Stimulated activated CD8-positive, alpha-beta memory T cell treated with anti-CD3 and anti-CD28 coated beads, Interleukin-15, amount 100 ng/mL, for 24 hours (primary cell): ENCODE measurements at places on chromosomes 4 and X.

- no peak for DNase-seq
Measured at GRCh38 chr4:113564493-113564892, 197.0 kb downstream of the CAMK2D start.

DNA sequence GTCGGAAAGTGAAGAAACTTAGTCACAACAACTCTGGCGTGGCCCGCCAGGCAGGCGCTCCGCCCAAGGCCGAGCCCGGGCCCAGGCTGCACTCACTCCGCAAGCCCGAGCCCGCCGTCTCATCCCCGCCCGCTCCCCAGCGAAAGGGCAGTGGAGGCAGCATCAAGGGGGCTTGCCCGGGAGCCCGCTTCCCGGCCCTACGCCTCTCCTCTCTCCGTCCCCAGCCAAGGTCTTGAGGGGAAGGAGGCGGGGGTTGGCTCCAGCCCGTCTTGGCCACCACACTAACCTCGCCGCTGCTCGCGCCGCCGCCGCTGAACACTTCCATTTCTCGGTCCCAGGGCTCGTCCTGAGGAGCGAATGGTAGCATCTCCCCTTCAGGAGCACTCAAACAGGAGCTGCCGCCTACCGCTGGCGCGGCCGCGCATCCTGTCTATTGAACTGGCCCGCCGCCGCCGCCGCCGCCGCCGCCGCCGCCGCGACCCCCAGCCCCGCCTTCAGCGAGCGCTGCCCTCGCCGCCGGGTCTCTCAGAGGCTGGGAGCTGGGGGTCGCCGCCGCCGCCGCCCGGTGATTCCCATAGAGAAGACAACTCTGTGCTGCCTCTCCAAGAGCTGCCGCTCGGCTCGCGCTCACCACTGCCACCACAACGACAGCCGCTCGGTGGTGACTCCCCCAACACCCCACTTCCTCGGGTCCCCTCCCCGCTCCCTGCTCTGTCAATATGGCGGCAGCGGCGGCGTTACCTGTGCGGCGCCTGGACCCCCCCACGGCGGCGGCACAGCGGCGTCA lies at the start of gene RPS6KA6:
RPS6KA6 (minus strand) TSS at position 667 of the 787 bp plus-strand sequence; CDS start at position 367, 300 bp downstream.
- DNase-seq: no peak

- DNase-seq: no peak
Measured at GRCh38 chrX:28223469-28223868, 242.2 kb upstream of the DCAF8L1 start.

DNA sequence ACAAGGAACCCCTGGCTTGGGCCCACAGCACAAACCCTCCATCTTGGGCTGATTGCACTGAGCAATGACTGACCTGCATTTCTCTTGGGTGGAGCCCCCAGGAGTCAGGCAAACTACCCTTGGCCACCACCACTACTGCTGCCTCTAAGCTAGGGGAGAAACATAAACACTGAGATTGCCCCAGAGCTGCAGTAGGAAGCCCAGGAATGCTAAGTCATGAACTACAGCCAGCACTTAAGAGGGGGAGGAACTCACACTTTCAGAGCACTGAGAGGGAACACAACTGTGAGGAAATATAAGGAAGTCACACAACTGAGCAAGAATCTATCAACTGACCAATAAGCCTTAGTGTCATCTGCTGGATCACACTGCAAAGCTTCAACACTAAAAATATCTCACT lies 111.6 kb upstream of the PPP3CA start:
- no peak for DNase-seq

- no peak for DNase-seq
Measured at GRCh38 chr4:108359986-108360681, 191.4 kb upstream of the LEF1 start.

DNA sequence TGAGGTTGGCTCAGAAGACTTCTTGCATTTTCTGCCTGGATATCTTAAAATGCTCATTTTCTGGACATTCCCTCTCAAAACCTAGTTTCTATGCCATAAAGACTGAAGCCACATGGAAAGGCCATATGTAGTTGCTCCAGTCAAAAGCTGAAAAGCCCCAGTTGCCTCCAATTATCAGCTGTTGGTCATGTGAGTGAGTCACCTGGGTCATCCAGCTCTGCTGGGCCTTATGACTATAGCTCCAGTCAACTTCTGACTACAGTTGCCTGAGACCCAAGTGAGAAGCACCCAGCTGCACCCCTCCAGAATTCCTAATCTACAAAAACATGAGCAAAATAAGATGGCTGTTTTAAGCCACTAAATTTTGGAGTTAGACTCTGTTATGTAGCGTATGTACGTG lies 41.9 kb downstream of the HELQ start:
- no peak for DNase-seq

DNA sequence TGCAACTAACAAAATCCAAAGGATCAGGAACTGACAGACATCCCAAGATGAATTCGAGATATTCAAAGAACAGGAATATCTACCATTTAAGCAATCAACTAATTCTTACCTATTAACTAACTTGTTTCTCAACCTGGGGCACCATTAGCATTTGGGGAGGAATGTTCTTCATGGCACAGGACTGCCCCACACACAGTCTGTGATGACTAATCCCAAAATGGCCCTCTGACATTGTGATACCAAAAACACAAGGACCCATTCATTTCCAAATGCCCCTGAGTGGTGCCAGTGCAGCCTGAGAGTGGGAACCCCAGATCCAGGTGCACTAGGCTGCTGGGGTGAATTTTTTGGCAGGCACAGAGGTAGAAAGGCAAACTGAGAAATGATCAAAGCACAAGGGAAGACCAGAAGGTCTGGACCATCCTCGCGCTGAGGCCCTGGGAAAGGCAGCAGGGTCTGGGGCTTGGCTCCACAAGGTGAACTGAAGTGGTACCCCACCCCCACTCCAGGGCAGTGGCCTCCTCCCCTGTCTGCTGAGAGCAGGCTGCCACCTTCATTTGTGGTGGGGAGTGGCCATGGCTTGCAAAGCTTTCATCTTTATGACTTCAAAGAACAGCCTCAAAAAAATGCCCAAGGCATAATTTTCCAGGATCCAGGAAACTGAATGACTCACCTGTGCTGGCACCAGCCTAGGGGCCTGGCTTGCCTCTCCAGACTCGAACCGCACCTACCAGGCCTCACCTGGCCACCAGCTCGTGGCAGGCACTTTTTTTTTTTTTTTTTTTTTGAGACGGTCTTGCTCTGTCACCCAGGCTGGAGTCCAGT lies 122.4 kb downstream of the BCOR start:
- DNase-seq: no peak

DNA sequence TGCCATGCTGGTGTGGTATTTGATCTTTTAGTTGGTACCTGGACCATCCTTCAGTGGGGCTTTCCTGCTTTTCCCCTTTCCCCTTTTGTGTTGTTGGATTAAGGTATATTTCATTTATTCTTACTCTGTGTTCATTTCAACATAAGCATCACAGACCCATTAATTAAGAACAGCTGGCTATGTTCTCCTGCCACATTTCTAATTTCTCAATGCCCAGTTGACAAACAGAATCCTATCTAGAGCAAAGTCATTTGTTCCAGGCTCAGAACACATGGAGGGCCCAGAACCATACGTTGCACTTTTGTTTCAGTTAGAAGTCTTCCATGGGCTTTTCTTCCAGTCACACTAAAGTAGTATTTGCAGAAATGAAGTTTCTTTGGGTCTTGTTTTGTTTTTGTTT lies 46.1 kb upstream of the EOLA2 start:
- no peak for DNase-seq

GRCh38 chr4:5863461-5864113 lies 29.3 kb downstream of the CRMP1 start:
- DNase-seq: no peak

GRCh38 chr4:183431614-183432013 lies 12.8 kb upstream of the CDKN2AIP start:
- no peak for DNase-seq

- DNase-seq: no peak
Measured at GRCh38 chr4:163395758-163396157, 52.1 kb downstream of the NPY5R start.

- DNase-seq: no peak
Measured at GRCh38 chr4:101222156-101222845, 125.0 kb downstream of the PPP3CA start.

- DNase-seq: no peak
Measured at GRCh38 chrX:100350704-100351489, 59.2 kb downstream of the PCDH19 start.

GRCh38 chr4:183413234-183414200 lies 30.9 kb upstream of the CDKN2AIP start:
- no peak for DNase-seq

DNA sequence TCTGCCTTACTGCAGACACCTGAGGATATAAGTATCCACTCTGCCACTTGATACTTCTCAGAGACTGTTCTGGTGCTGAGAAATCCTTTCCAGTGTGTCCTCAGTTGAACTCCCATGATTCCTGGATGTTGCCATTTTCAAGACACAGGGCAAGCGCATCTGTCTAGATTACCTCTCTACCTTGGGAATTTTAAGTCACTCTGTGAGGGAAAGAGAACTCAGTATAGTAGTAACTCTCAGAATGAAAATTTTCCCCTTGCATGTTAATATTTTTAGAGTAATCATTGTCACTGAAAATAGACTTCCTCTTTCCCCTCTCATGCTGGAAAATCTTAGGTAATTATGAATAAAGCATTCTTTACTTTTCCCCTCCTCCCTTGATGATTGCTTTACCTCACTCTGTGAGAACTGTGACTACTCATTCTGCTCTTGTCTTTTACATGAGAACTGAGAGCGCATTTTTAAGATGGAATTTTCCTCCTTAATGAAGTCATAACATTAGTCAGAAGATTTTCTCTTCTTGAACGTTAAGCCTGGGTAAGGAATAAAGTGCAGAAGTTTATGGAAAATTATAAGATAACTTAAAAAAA lies 45.0 kb downstream of the TET2 start:
- DNase-seq: no peak

GRCh38 chr4:161892951-161893350 lies 270.8 kb downstream of the FSTL5 start:
- no peak for DNase-seq

- DNase-seq: no peak
Measured at GRCh38 chr4:163110442-163110841, 56.2 kb downstream of the NAF1 start.

DNA sequence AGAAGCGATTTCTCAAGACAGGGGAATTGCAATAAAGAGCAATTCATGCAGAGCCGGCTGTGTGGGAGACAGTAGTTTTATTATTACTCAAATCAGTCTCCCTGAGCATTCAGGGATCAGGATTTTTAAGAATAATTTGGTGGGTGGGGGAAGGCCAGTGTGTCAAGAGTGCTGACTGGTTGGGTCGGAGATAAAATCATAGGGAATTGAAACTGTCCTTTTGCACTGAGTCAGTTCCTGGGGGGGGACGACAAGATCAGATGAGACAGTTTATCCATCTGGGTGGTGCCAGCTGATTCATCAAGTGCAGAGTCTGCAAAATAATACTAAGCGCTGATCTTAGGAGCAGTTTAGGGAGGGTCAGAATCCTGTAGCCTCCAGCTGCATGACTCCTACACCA lies 502.4 kb downstream of the NLGN4X start:
- DNase-seq: no peak

DNA sequence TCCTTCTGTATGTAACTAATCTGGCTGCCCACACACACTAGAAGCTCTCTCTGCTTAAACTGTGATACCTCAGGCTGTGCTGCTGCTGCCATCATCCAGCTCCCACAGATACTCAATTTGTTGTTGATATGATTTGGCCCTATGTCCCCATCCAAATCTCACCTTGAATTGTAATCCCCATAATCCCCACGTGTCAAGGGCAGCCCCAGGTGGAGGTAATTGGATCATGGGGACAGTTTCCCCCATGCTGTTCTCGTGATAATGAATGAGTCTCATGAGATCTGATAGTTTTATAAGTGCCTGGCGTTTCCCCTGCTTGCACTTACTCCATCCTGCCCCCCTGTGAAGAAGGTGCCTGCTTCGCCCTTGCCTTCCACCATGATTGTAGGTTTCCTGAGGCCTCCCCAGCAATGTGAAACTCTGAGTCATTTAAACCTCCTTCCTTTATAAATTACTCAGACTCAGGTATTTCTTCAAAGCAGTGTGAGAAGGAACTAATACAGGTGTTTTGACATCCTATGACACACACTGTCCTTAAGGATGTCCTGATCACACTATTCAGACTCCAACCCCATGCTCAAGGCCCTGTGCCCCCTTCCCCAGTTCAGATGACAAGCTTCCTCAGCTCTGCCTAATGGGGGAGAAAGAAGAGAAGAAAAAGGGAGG lies 2.9 kb upstream of the ATOH1 start:
- no peak for DNase-seq

- DNase-seq: no peak
Measured at GRCh38 chrX:42241421-42241820, 318.1 kb upstream of the CASK start.

- no peak for DNase-seq
Measured at GRCh38 chr4:152014280-152014679, 253.5 kb upstream of the GATB start.

GRCh38 chr4:82287720-82288119 lies 86.1 kb downstream of the HNRNPD start:
- no peak for DNase-seq

GRCh38 chr4:47667552-47667951 lies 170.3 kb downstream of the CORIN start:
- DNase-seq: no peak

DNA sequence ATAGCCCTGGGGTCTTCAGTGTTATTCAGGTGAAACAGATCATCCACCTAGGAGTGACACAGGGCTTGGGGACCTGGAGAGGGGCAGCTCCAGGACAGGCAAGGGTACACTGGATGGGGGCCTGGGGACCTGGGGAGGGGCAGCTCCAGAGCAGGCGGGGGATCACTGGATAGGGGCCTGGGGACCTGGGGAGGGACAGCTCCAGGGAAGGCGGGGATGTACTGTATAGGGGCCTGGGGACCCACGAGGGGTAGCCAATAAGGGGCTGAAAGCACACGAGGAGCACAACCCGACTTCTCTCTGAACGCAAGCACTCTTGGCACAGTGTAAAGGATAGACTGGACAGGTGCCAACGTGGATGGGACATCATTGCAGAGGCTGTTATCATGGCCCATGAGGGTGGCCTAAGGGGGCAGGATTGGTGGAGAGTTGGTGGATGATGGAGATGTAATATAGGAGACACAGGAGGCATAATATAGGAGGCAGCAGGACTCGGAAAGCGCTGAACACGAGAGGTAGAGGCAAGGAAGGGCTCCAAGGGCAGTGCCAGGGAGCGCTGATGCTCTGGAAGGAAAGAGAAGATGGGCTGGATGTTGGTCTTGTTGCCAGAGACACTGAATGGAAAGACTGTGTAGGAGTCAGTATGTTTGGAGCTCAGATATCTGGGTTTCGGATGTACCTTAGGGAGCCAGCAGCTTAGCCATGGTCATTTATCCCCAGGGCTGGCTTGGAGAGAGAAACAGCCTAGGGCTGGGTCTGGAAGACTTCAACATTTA lies 37.9 kb upstream of the FGFBP2 start:
- DNase-seq: no peak
